ENCODE measurements at places on chromosomes 6 and 20.
A peak's percentile ranks its signal among the peaks of the same experiment; 100 is the strongest.

DNA sequence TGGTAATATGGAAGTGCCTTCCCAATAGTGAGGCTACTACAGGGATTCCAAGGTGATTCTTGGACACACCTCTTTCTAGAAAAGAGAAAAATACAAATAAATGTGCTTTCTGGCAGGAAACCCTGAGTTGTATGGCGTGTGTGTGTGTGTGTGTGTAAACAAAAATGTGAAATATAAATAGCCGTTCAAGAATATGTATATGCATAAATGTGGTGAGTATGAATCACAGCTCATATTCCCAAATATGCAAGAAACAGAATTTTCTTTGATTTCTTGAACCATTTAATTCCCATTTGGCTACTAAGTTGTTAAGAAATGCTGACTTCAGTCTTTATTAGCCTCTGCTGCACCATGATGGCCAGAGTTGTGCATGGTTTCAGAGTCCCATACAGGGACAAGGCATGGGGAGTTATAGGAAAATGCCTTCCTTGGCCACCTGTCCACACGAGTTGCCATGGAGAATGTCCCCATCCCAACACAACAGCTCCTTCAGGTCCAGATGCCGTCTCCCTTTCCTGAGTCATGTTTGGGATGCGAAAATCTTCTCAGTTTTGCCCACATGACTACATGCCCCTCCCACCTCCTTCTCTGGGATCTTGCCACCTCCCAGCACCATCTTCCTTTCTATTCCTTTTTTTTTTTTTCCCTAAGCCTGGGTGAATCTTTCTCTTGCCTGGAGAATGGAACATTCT lies 312.4 kb upstream of the ECI2 start:
- no peak for DNase-seq

GRCh38 chr6:69791065-69791471 lies 5.7 kb downstream of the LMBRD1 start:
- DNase-seq: no peak

DNA sequence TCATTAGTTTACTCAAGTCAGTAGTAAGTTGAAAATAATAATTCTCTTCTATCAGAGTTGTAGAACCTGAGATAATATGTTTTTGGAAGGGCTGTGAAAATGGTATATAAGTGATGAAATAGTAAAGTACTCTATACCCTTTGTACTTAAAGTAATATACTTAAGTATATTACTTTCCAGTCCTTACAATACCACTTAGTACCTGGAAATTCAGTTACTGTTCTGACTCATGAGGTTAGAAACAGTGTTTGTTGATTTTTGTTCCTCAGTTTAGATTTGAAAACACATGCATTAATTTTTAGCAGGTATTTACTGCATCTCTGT lies 10.1 kb downstream of the TULP4 start:
- DNase-seq: no peak

DNA sequence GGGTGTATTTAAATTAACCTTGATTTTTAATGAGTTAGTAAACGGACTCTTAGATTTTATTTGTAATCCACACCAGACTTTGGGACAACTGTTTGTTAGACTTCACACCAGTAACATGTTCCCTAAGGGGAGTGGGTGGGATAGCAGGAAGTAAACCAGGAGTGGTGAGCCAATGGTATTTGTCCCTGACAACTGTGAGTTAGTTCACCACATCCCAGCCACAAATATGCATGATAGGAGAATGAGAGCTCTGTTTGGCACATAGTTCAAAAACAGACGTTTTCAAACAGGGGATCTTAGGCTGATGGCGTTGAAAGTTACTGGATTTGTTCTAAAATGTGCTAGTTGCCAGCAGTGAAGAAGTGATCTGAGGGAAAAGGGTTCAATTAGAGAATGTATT lies 18.7 kb upstream of the COL10A1 start:
- DNase-seq: peak; percentile 86

Measured in H4 (cell line).